ELR (cell line): ENCODE measurements at places on chromosomes 11 and 22.

DNA sequence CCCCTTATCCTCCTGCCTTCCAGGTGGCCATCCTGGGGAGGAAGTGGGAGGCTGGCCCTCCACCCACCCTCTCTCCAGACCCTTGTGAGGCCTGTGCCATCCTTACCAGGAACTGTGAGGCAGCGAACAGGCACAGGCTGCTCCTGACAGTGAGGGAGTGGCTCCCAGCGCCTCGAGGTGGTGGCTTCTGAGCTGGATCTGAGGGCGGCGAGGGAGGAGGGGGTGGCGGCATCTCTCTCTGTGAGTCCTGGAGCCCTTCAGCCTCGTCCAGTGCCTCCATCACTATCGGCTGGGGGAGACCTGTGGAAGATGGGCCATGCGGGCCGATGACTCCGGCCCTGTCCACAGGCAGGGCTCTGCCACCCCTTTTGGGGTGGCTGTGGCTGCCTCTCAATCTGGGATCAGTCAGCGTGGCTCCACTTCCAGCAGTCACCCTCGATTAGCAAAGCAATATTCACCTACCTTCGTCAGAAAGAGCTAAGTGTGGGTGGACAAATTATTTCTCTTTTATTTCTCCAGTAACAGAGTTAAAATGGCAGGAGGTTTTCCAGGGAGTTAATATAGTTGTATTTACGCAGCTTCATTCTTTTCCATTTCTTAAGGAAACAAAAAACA lies 18.0 kb upstream of the IGSF22 start:
- no peak for DNase-seq

- DNase-seq = no peak
Observed at GRCh38 chr11:78180751-78181150, 7.7 kb downstream of the KCTD21 start.

GRCh38 chr11:132855516-132855915 lies 676.8 kb downstream of the OPCML start:
- peak; percentile 17 for DNase-seq

DNA sequence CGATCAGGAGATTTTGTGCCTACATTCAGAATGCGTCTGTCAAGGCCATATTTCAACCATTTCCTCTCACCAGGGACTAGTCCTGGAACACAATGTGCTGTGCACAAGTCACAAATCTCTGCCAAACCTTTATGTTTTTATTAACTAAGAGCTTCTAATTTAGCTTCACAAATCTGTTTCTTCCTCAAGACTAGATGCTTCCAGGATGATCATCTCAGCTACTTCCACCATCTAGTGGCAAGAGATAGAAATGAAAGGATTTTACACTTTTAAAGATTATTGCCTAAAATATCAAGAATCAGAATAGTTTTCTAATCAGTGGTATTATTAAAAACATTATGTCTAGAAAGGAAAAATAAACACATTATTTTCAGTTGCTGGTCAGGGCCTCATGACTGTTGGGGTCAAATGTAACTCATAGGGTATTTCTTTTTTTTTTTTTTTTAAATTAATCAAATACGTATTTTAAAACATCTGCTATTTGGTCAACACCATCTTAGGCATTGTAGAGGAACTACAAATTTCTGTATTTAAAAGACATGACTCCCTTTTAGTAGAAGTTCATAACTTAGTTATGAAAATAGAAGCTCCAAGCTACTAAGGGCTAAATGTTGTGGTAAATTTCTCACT lies 1102.6 kb downstream of the DLG2 start:
- DNase-seq = peak; percentile 30

DNA sequence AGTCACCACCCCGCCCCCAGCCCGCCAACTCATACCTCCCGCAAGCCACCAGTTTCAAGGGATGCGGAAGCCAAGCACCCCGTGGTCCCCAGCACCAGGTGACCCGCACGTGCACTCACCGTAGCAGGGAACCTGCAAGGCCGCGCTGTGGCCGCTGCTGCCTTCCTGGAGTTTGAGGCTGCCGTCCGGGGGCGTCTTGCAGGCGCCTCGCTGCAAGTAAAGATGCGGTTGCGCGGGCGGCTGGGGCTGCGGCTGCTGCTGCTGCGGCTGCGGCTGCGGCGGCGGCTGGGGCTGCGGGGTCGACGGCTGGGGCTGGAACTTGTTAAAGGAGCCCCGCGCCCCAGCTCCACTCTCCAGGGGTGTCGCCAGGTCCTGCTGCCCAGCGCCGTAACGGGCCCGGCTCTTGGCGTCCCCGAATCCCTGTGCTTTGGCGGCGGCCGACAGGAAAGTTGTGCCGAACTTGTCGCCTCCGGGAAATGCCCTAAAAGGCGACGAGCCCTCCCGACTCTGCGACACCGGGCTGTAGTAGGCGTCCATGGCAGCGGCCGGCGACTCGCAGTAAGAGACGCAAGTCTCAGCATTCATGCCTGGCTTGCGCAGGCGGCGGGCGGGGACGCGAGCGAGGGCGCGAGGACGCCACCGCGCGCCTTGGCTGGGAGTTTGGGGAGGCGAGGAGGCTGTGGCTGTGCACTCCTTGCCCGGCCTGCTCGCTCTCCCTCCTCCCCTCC lies at the start of gene ALX4:
Gene ALX4 (minus strand): TSS at position 662 of the 728 bp plus-strand sequence. CDS start 77 bp downstream, at position 585.
- DNase-seq = peak; percentile 34

- DNase-seq = no peak
Observed at GRCh38 chr22:26016916-26017315, 152.3 kb upstream of the SEZ6L start.

DNA sequence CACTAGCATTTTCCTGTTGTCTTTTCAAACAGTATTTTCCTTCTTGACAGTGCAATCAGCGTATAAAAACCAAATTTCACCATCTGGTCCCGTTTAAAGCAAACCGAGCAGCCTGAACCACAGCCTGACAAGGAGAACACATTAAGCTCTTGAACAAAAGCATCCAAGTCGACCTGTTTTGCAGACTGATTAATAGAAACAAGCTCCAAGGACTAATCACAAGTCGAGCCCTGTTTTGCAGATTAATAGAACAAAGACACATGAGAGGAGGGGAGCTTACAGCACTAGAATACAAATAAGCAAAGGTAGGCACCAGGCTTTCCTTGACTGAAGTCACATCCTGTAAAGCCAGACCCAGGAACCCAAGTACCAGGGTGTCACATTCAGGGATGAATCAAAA lies 104.8 kb downstream of the MPPED2 start:
- no peak for DNase-seq

GRCh38 chr11:9130297-9130696 lies 38.9 kb upstream of the SCUBE2 start:
- no peak for DNase-seq

DNA sequence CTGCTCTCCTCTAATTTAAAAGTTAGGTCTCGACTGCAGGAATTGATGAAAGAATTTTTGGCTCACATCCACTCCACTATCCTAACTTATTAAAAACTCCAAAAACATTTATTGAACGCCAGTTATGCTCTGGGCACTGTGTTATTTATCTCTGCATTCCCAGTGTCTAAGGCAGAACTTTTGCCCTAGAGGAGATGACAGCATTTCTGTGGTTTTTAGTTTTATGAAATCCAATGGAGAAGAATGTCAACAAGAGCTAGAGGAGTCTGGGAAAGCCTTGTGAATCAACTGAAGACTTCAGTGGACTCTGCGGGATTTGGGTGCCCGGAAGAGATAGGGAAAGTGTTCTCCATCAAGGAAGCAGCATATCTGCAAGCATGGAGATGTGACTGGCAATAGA lies 217.0 kb upstream of the PGR start:
- DNase-seq = peak; percentile 25

DNA sequence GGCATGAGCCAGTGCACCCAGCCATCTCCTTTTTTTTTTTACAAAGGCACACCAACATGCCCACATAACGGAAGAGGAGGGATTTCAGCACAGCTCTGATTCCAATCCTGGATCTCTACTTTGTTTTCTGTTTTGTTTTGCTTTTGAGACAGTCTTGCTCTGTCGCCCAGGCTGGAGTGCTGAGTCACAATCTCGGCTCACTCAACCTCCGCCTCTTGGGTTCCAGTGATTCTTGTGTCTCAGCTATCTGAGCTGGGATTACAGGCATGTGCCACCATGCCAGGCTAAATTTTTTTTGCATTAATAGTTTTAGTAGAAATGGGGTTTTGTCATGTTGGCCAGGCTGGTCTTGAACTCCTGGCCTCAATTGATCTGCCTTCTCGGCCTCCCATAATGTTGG lies 28.1 kb downstream of the VSTM5 start:
- DNase-seq = peak; percentile 20

DNA sequence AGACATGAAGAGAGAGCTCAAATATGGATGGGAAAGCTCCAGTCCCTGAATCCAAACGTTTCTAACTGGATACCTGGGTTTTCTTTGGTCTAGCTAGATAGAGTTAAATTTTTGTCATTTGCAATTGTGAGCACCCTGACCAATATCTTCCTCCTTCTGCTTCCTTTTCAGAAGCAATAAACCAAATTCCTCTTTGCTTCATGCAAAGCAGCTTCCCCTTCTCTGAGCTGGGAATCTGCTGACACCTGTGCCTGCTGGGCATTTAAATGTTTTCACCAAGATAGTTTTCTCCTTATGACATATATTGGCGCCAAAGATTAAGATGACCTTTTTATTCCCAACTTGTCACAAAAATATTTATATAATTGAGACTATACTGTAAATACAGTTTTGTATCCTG lies 27.9 kb upstream of the PAK1 start:
- no peak for DNase-seq

- no peak for DNase-seq
Observed at GRCh38 chr22:31127181-31127772, 4.5 kb downstream of the INPP5J start.

DNA sequence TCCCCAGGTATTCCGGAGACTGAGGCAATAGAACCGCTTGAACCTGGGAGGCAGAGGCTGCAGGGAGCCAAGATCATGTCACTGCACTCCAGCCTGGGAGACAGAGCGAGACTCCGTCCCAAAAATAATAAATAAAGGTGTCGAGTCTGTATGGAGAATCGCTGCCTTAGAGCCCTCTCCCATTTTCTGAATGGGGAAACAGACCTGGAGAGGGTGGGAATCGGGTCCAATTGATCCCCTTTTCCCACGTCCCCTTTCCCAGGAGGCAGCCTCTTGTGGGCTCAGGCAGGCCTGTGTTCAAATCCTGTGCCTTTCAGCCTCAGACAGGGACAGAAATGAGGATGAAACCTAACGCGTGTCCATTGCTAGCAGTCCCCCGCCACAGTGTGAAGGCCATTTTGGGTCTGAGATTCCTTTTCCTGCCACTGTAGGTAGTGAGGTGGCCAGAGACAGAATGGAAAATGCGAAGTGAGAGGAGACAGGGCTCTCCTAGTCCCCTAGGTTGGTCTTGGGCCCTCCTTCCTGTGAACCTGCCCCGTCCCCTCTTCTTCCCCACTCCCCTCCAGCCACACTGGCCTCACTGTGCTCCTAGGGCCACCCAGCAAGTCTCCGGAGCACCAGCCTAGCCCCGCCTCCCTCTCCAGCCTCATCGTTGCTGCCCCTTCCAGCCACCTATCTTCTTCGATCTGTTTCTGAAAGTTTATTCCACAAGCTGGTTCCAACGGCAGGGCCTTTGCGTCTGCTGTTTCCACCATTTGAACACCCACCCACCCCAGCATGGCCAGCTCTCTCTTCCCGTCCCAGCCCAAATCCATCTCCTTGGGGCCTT lies 2.7 kb upstream of the POLDIP3 start:
- DNase-seq = no peak

DNA sequence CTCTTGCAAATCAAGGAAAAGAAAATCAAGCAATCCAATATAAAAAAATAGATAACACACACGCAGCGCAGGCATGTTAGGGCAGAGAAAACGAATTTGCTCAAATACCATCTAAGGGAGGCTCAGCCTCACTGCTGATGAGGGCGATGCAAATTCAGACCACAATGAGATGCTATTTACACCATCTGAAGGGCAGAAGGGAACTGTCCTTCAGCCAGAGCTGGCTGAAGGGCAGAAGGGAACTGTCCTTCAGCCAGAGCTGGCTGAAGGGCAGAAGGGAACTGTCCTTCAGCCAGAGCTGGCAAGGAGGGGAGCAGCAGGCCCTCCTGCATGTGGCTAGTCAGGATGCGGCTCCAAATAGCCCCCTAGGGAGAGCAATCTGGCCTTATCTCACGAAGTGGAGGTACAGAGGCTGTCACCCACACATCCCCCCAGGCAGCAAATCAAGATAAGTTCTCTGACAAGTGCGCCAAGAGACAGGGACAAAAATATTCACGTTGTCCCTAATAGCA lies 7.6 kb upstream of the SLC39A13 start:
- DNase-seq = no peak

- DNase-seq = no peak
Observed at GRCh38 chr11:96141626-96142025, 201.4 kb downstream of the MAML2 start.

GRCh38 chr11:16217631-16218030 lies 138.7 kb downstream of the SOX6 start:
- DNase-seq = no peak

DNA sequence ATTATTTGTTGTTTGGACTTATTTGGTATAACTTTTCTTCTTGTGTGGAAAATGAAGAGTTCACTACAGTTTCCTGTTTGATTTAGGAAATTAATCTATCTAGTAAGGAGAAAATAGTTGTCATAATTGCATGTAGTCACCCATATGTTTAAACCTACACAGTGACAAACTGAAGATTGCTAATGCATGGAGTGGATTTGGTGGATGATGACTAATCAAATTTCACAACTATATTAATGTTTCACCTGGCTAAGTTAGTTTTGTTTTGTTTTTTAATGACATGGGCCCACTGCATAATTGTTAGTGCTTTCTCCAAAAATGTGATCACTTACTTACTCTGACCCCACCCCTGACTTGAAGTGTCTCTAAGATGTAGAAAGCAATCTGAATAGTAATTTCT lies 170.6 kb downstream of the DYNC2H1 start:
- DNase-seq = peak; percentile 59

DNA sequence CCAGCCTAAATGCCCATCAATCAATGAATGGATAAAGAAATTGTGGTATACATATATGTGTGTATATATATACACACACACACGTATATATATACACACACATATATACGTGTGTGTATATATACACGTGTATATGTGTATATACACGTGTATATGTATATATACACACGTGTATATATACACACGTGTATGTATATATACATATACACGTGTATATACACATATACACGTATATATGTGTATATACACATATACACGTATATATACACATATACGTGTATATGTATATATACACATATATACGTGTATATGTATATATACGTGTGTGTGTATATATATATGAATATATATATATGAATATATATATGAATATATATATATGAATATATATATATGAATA lies 54.1 kb downstream of the C2CD3 start:
- no peak for DNase-seq

GRCh38 chr22:32318361-32318760 lies 39.3 kb upstream of the RFPL3 start:
- DNase-seq = no peak

- no peak for DNase-seq
Observed at GRCh38 chr11:43547430-43547831, 133.1 kb upstream of the HSD17B12 start.
